ENCODE measurements at places on chromosomes 6 and 20.
A peak's percentile ranks its signal among the peaks of the same experiment; 100 is the strongest.

- DNase-seq, result no peak
These were observed 253.0 kb upstream of the TBX18 start for GRCh38 chr6:85017352-85017751.

DNA sequence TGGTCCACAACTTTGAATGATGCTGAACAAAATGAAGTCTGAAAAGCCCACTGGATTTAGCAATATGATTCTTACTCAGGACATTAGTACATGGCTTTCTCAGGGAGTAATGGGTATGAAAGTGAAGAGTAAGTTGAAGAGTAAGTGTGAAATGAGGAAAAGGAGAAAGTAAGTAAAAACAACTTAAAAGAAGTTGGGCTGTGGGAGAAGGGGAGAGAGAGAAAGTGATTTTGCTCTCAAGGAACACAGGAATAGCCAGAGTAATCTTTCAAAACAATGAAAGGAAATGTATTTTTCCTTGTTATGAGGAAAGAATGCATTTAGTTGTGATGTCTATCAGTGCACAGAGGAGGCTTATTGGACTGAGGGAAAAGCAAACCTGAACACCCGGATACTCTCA lies 39.8 kb upstream of the NKAIN2 start:
- no peak for DNase-seq

GRCh38 chr6:40036186-40036585 lies 101.9 kb upstream of the MOCS1 start:
- DNase-seq, result no peak

DNA sequence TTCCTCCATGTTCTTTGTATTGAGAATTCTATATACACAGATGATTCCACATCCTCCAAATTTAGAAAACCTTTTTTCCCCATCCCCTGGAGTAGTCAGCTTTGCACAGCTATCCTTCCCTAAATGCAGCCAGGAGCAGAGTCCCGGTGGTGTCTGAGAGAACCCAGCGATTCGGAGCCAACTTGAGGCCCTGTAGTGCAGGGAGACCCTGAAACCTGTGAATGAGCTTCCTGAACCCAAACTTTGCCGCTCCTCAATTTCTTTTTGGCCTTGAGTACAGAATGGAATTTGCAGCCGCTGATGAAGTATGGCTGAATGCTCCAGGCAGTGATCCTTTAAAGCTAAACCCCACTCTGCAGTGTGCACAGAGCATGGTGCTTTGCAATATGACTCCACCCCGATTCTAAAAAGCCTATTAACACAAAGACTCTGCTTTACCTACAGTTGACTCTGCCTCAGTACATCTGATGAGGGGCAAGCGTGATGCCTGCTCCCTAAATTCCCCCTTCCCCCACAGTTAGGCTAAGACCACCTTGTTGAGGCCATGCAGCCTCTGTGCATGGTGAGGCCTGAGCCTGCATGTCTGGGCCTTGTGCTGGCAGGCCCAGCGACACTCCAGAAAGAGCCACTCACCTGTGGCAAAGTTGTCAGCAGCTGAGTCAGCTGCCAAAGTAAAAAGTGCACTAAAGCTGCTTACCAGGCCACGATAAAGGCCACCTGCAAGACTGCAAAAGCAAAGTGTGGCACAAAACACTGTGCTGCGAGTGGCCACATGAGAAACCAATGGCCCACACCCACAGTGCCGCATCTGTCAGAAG lies 82.1 kb downstream of the PLEKHG1 start:
- DNase-seq, result no peak

- DNase-seq, result no peak
These were observed 219.8 kb upstream of the EPHA7 start for GRCh38 chr6:93639126-93639525.

DNA sequence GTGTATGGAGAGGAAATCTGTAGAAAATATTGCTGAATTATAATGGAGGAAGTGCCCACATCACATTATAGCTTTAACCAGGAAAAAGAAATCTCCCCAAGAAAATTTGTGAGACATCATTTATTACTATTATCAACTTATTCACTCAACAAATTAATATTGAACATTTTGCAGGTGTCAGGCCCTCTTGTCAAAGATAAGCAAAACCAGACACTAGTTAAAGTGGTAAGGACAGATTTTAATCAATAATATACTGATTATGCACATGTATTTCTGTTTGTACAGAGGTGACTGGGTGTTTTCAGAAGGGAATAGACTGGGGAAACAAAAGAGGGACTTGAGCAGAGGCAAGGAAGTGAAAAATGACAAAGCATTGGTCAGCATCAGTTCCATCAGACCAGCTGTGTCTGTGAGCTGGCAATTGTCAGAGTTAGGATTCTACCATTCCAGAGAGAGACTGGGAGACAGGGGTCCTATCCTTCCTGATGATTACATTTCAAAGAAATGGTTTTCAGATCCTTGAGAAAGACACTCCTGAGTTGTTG lies 519.2 kb downstream of the UTRN start:
- DNase-seq, result no peak

DNA sequence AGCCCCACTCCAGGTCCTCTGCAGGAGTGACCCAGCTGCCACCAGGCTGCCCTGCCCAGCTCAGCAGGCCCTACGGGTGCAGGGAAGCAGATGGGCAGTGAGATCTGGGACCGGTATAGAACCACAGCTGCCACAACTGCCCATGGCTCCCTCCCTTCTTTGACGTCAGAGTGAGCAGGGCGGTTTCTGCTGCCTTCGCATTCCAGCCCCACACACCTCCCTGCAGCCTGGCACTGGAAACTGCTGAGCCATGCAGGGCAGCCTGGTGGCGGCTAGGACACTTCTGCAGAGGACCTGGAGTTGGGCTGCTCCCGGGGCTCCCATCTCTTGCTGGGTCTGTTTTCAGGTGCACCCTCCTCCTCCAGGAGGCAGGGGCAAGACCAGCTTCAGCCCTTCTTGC lies 101.6 kb upstream of the CD93 start:
- DNase-seq, result no peak

DNA sequence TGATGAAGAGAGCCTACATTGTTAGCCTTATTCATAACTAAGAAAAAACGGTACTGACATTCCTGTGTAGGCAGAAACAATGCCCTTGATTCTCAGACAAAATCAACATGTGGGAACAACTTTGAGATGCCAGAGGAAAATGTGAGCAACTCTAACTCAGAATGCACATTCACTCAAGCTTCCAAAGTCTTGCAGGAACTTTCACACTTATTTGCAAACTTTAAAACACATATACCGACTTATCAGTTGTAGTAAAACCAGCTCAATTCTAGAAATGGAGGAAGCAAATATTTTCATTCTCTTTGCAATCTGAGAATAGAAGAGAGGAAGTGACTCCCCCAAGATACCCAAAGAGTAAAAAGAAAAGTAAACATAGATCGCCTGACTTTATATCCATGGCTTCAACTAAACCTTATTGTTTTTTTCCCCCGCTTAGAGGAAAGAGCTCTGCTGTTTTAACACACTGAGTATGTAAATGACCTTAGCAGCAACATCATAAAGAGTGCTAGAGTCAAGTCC lies 117.6 kb downstream of the EPB41L2 start:
- DNase-seq, result no peak

- no peak for DNase-seq
These were observed 196.4 kb downstream of the PREX1 start for GRCh38 chr20:48631114-48632016.

- DNase-seq, result no peak
These were observed 29.3 kb downstream of the KCNQ5 start for GRCh38 chr6:72651174-72651573.

DNA sequence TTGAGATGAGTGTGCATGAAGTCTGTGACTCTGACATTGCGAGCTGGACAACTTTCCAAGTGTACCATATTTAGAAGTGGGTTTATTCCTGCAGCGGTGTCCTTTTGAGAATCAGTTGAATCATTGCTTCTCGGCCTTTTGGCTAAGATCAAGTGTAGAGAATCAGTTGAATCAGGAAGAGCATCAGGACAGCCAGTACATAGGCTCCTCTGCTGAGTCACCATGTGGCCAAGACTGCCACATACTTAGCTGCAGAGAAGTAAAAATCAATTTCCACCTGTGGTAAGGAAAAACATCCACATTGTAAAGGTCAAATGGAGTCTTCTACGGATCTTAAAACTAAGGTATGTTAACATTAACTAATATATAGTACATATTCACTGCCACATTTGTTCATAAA lies 428.4 kb upstream of the MARCKS start:
- DNase-seq, result no peak

- DNase-seq, result peak; percentile 72
These were observed 132.9 kb downstream of the SCML4 start for GRCh38 chr6:107691062-107691751.

DNA sequence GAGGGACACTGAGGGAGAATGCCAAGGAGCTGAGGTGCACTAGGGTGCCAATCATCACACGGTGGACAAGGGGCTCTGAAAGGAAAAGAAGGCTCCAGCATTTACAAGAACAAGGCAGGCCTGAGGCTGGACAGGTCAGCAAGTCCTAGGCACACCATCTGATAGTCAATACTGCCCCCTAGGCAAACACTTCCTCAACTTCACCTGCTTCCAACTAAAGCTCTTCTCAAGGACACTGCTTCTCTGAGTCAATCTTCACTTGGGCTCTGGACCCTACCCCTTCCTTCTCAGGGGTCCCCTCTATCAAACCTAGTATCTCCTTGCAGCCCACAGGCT lies 37.7 kb upstream of the SLC4A11 start:
- peak; percentile 14 for DNase-seq

DNA sequence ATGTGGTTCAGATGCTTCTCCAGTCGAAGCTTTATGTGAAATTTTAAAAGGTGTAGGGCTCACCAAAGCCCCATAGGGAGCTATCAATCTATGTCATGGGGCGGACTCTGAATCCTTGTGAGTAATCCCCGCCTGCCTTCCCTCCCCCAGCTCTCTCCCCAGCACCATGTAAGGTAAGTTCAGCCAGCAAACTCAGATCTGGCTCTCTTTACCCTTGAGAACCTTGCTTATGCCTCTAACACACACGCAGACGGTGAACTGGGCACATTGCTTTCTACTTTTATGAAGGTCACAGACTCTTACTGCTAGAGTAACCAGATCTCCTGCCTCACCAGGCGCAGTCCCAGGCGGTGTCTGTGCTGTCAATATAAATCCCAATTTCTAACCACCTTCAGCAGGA lies 82.6 kb upstream of the CNKSR3 start:
- peak; percentile 14 for DNase-seq

GRCh38 chr6:104301951-104302350 lies 557.8 kb downstream of the HACE1 start:
- no peak for DNase-seq

DNA sequence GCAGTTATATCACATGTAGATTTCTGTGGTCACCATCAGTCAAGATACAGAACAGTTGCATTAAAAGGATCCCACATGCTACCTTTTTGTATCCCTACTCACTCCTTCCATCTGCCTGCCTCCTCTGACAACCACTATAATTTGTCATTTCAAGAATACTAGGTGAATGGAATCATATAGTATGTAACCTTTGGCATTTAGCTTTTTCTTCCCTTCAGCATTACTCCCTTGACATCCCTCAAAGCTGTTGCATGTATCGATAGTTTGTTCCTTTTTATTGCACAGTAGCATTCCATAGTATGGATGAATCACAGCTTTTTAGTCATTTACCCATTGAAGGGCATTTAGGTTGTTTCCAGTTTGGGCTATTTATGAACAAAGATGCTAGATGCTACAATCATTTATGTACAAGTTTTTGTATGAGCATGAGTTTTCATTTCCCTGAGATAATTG lies 26.1 kb downstream of the NCOA7 start:
- DNase-seq, result no peak

GRCh38 chr6:149225370-149225769 lies 92.1 kb upstream of the TAB2 start:
- DNase-seq, result no peak

- no peak for DNase-seq
These were observed 38.5 kb downstream of the TRAM2 start for GRCh38 chr6:52538252-52538900.

DNA sequence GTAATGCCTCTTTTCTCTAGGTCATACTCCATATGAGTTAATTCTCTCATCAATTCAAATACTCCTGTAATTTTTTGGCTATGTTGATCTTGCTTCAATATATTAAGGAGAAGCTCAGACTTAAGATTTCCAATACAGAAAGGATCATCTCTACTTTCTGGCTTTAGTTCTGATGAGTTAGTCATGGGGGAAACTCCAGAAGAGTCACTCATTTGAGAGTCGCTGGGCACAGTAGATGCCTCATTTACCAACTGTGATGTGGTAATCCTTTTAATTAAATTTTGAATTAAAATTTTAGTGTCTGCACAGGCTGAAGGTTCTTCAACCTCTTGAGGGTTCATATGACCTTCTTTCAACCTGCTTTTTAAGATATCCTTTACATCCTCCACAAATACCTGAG lies 38.5 kb downstream of the DST start:
- DNase-seq, result no peak

GRCh38 chr6:13433709-13434121 lies 53.7 kb downstream of the GFOD1 start:
- no peak for DNase-seq

DNA sequence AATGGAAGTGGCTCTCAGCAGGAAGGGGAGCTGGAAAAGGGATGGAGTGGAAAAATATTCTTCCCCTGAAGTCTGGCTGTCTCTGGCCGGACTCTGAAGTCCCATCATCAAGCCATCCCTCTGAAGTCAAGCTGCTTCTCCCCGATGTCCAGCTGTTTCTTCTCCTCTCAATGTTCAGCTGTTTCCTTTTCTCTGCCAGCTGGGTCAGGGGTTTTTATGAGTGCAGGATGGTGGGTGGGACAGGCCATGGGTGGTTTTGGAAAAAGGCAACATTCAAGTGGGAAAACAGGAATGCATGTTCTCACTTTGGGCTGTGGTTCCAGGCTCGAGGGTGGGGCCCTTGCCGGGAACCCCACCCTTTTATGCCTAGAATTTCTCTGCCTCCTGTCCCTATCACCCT lies 48.4 kb upstream of the FAM184A start:
- no peak for DNase-seq

All from NCI-H1417 (cell line).